ENCODE measurements at places on chromosomes 1 and 21.
A peak's percentile ranks its signal among the peaks of the same experiment; 100 is the strongest.

DNA sequence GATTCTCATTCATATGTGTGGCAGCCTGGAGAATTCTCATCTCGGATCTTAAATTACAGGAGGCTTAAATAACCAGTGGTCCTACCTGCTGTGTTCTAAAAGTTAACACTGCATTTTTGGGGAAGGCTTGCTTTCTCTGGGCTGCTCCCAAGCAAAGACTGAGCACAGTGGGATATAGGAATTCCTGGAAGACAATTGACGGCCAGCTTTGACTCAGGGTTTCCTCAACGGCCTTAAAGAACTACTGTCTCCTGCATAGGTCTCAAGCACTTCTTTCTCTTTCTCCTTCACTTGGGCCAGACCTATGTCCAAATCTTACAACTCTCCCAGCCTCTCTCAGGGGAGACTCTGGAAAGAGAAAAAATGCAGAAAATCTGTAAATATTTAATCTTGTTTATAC, 1.0 kb upstream of the KRTAP13-3 start:
- DNase-seq: no peak

DNA sequence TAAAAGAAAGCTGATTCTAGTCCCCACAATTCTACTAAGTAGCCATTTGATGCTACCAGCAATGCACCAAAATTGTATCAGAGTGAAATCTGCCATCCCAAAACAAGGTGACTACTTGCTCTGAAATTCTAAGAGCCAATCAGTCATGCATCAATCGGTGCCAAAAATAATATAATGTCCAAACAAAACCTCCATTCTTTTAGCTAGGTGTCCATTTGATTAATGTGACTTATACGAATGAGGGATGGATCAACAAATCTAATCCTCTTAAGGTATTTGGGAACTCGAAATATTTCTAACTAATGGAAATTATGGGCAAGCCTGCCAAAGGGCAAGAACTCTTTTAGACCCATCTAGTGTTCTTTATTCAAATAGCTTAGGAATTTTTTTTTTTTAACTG, 66.4 kb upstream of the NEK2 start:
- no peak for DNase-seq

DNA sequence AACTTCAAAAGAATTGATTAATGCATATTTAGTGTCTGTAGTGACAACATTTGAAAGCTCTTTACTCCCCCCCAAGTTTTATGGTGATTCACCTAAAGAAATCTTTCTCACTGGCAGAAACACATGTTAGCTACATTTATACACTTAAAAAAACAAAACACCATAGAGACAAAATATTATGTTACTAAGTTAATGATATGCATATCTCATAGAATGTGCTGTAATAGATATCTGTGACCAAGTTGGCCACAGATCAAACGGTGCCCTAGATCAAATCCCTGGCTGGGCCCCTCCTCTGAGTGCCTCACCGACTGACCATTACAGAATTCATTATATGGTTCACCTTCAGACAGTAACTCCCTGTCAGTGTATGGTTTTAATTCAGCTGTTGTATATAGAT, 322.1 kb upstream of the LYPLAL1 start:
- no peak for DNase-seq

GRCh38 chr1:209889077-209889418, 49.0 kb upstream of the SYT14 start:
- no peak for DNase-seq

GRCh38 chr1:185680453-185680852, 53.7 kb upstream of the HMCN1 start:
- DNase-seq: no peak

GRCh38 chr1:158527190-158527815, 26.9 kb downstream of the OR6Y1 start:
- no peak for DNase-seq

DNA sequence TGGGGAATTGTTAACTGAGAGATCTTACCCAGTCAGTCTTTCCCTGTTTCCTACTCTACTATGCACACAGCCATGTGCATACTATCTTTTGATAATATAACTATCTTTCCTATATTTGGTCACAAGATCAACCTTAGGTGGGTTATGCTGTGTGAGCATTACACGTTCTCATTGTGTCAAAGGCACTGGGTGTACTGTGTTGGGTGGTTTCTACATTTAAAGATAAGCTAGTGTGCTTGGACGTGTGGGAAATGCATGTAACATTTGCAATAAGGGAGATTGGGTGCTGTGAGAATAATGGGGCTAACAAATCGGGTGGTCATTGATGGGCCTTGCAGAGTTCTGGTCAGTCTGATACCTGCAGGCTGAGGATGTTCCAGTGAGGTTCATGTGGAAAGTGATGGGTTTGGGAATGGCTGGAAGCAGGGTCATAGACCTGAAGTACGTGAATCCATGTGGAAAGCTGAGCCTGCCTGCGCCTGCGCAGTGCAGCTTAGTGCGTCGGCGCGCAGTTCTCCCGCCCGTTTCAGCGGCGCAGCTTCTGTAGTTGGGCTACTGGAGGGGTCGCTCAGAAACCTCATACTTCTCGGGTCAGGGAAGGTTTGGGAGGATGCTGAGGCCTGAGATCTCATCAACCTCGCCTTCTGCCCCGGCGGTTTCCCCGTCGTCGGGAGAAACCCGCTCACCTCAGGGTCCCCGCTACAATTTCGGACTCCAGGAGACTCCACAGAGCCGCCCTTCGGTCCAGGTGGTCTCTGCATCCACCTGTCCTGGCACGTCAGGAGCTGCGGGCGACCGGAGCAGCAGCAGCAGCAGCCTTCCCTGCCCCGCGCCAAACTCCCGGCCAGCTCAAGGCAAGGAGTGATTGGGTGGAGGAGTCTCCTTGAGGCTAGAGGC, at the start of gene MSH4:
TSS of gene MSH4 (plus strand) at position 507 of the 897 bp plus-strand sequence. CDS start at position 611, 104 bp downstream.
- DNase-seq: peak; percentile 66

DNA sequence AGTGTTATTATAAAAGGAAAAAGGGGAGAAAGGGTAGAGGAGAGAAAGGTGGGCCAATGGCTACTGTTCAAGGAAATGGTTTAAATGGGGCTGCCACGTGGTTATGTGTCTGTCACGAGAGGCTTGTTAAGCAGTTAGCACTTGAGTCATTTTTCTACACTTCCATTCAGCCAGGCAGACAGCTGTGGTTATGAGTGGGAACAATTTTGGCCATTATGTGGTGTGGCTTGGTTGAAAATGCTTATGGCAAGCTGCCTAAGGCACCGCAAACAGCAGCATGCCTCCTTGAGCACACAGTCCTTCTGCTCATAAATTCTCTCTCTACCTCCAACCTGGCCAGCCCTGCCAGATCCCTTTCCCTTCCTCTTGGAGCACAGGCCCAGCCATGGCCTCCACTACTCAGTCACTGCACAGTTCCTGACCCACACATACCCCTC, 3.2 kb upstream of the SRM start:
- no peak for DNase-seq

GRCh38 chr1:6688757-6689156, 12.9 kb downstream of the DNAJC11 start:
- DNase-seq: no peak

GRCh38 chr1:18820791-18821641, 38.4 kb downstream of the TAS1R2 start:
- peak; percentile 53 for DNase-seq

DNA sequence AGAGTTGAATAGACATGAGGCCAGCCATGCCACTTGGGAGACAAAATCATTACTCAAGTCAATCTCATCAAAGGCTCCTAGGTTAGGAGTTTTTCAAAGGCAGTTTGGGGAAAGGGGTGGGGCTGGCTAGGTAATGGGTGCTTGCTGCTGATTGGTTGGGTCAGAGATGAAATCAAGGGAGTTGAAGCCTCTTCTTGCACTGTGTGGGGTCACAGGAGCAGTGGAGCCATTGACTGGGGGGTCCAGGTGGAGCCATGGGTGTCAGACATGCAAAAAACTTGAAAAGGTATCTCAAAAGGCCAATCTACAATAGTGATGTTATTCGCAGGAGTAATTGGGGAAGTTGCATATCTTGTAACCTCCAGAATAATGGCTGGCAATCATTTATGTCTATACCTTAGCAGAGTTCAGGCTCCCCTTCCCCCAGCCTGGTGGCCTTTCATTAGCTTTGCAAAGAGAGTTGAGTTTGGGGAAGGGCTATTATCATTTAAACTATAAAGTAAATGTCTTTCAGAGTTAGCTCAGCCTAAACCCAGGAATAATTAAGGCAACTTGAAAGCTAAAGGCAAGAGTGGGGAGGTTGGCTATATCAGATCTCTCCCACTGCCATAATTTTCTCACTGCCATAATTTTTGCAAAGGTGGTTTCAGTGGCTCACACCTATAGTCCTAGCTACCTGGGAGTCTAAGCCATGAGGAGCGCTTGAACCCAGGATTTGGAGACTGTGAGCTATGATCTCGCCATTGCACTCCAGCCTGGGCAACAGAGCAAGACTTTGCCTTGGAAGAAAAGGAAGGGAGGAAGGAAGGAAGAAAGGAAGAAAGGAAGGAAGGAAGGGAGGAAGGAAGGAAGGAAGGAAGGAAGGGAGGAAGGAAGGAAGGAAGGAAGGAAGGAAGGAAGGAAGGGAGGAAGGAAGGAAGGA, 7.8 kb upstream of the PINK1 start:
- DNase-seq: peak; percentile 59

GRCh38 chr1:192689459-192689858, 53.5 kb downstream of the RGS13 start:
- DNase-seq: no peak

- DNase-seq: no peak
Measured at GRCh38 chr21:23639721-23640120, 1967.6 kb downstream of the MRPL39 start.

DNA sequence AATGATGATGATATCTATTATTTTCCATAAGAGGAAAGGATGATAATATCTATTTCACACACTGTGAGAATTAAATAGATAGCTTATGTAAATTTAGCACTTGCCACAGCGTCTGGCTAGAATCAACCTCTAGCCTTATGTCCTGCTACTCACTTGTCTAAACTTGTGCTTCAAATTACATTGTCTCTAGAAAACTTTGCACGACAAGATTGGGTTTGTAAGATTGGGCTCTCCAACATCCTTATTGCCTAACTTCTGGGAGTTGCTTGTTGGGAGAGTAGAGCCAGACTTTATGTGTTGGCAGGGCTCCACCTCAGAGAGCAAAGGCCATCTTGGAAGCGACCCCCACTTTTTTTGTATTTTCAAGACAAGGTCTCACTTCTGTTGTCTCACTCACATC, 50.0 kb upstream of the POGK start:
- no peak for DNase-seq

DNA sequence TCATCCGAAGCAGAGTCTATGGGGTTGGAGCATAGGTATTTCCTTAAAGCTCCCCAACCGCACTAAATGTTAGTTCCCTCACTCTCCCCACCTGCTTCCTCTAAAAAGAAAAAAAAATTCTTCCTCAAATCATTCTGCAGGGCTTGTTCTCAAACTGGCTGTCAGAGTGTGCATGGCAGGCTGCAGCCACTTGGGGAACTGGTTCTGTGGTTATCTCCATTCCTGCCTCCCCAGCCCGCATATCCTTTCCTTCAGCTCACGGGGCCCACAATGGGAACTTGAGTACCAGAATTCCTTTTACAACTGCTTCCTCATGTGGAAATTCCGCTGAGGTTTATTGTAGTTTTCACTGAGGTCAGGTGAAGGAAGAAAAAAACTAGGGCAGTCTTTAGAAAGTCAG, 159.2 kb downstream of the PIGK start:
- peak; percentile 53 for DNase-seq

DNA sequence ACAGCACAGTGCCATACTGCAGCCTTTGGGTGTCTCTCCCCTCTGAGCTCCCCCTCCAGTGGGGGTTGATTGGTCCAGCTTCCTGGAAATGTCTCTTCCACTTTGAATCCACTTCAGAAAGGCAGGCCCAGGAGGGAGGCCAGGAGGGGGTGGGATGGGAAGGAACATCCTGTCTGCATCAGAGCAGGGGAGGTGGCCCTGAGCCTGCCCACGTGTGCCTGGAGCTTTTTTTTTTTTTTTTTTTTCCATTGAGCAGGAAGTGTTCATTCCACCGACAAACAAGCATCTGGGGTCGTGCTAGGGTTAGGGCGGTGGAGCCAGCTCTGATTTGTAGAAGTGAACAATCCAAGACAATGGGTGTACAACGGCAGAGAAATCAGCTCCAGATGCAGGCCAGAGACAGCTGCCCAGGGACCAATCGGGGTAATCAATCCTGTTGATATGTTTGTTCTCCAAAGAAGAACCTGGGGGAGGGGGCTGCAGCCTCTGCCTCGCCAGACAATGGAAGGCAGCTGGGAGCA, 93.3 kb downstream of the SSBP3 start:
- no peak for DNase-seq

DNA sequence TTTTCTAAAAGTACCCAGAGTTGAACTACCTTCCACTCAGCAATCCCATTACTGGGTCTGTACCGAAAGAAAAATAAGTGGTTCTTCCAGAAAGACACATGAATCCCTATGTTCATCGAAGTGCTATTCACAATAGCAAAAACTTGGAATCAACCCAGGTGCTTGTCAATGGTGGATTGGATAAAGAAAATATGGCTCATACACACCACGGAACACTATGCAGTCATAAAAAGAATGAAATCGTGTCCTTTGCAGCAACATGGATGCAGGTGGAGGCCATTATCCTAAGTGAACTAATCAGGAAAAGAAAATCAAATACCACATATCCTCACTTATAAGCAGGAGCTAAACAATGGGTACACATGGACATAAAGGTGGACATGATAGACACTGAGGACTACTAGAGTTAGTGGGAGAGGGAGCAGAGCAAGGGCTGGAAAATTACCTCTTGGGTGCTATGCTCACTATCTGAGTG, 32.9 kb upstream of the JUN start:
- no peak for DNase-seq

GRCh38 chr1:116760487-116760886, 6.3 kb downstream of the CD2 start:
- peak; percentile 23 for DNase-seq

DNA sequence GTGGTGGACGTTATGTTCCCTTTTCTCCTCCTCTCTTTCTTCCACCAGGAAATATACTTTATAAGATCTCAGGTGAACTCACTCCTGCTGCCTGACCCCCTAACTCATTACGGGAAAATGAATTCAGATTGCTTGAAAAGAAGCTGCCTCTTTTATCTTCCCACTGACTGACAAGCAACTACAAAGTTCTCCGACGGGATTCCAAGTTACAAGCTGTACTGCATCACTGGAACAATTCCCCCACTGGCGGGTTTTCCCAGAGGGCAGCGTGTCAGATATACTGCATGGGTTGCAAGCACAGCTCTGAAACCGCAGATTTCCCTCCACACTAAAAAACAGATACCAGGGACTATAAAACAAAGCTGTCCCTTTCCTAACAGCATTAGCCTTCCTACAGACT, 390.6 kb downstream of the KCTD3 start:
- no peak for DNase-seq

- DNase-seq: no peak
Measured at GRCh38 chr1:91059157-91059556, 37.3 kb upstream of the ZNF644 start.

DNA sequence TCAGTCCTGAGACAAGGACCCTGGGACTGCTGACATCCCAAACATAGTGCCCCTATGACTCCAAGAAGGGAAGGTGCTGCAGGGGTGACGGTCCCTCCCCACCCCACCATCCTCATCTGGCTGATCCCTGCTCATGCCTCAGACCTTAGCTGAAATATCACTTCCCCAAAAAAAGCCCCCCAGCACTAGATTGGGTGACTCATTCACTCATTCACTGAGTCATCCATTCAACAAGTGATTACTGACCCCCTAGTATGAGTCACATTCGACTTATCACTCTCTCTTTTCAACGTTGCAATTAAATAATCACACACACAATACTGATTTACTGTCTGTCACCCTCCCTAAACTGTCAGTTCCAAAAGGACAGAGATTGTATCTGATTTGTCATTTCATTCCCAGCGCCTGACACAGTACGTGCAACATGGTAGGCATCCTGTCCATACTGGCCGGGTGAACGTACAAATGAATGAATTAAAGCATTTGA, 48.6 kb downstream of the HIVEP3 start:
- no peak for DNase-seq

Measured in H1 (cell line).